ENCODE measurements at places on chromosomes 5 and 9.

DNA sequence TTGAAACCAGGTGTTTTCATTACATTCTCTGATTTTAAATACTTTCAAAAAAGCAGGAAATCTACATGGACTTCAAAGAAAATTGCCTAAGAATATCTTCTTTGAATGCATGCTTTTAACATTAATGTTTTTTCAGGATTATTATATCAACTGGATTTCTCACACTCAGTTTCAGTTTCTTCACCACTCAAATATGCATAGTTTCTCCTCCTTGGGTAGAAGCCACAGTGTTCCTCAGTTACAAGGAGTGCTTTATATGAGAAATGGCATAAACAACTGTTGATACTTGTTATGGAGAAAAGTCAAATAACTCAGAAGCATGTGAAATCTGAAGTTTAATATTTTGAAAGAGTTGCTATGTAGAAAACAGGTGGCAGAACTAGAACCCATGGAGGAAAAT, 196.9 kb downstream of the DMRTA1 start:
- DNase-seq: no peak

DNA sequence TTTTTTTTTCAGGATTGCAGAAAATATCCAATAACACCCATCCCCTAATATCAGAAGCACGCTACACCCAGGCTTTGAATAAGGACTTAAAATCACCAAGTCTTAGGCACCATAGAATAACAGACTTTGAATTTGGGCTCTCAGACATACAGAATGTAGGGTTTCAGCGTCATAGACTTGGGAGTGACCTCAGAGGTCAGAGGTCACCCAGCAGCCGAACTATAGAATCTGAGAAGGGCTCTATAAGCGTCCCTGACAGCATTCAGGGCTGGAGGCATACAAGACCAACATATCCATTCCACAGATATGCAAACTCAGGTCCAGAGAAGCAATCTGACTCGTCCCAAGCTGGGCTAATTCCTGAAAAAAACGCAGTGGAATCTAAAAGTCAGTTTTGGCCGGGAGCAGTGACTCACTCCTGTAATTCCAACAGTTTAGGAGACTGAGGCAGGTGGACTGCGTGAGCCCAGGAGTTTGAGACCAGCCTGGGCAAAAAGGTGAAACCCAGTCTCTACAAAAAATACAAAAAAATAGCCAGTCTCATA, 34.7 kb downstream of the SLC6A7 start:
- no peak for DNase-seq

DNA sequence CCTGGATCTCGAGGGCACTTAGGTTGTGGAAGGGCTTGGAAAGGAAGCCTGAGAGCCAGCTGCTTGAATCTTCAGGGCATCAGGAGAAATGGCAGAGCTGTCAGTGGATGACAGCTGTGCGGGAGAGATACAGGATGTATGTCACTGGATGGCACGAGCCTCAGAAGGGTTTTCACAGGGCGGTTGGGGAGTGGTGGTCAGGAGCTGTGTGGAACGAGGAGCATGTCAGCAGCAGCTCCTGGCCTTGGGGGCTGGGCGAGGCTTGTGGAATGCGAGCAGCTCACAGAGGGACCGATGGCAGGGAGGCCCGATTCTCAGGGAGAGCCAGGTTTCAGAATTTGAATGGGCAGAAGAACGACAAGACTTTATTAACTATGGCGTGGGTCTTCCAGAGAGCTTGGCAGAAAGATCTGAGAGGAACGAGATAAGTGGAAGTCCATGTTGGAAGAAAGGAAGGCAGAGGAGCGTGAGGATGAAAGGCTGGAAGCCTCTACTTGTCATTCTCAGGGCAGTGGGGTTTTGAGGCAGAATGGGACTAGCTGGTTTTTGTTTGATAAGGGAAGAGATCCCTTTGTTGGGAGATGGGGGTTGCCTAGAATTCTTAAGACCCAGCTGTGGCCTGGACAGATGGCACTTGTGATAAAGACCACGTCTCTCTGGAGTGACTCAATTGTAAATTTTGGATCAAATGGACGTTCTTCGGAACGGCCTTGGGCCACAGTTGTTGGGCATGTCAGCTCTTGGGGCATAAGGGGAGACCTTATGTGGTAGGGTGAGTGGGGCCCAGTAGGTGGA, 60.3 kb downstream of the SNX30 start:
- peak; percentile 51 for DNase-seq

- DNase-seq: no peak
Measured at GRCh38 chr9:20030671-20031070, 241.8 kb upstream of the SLC24A2 start.

- no peak for DNase-seq
Measured at GRCh38 chr5:139636207-139636792, 11.8 kb upstream of the CXXC5 start.

DNA sequence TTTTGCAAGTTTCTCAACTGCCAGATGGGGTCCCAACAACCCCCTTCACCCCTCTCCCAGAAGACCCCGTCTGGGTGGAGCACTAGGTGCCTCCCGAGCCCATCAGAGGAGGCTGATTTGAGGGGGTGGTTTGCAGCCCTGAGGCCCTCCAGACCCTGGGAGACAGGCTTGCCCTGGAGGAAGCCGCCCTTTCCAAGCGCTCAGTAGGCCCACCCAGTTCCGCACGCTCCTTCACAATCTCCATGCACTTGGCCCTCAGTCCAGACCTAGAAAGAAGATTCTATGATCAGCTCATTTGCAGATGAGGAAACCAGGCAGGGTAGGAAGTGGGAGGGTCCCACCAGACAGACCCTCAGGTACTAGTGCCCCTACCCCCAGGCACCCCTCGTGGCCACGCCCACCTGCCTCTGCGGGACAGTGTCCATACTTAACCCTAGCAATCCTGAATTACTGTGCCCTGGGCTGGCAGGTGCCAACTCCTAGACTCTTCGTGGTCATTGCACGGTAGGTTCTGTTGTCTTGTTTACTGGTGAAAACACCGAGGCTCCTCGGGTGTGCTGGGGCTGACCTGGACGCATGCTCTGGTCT, 22.3 kb downstream of the OR2V1 start:
- DNase-seq: no peak

All from ecto neural progenitor cell (in vitro differentiated cells).